Stimulated activated CD4-positive, alpha-beta T cell treated with anti-CD3 and anti-CD28 coated beads, Interleukin-12 subunit alpha, Interleukin-12 subunit beta, amount 100 ng/mL, for 24 hours (primary cell): ENCODE measurements at places on chromosomes 3 and 15.

- no peak for DNase-seq
These were observed 217.9 kb upstream of the MME start for GRCh38 chr3:154862265-154862664.

- no peak for DNase-seq
These were observed 5.3 kb downstream of the RAF1 start for GRCh38 chr3:12658593-12659058.

DNA sequence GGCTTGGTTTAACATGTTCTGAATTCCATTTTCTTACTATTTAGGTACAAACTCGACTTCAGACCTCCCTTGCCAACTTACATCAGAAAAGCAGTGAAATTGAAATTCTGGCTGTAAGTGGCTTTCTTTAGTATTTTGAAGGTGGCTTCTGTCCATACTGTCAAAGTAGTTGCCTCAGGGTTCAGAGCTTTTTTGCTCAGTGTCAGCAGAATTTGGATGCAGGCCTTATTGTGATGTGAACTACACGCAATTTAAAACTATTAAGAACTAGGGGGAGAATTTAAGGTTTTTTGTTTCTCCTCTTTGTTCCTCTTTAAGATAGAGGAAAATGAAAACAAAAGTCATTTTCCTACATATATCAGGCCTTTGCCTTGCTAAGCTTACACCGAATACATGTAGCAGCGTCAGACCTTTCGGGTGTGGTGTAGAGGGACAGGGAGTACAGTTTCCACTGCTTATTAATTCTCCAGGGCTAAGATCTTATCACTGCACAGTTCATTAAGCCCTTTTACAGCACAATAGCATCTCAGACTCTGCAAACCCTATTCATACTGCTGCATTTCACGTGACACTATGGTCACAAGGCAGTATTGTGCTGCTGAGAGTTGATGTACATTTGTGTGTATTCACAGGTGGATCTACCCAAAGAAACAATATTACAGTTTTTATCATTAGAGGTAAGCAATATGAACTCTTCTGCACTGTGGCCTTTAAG, 6.7 kb downstream of the SRP14 start:
- no peak for DNase-seq

DNA sequence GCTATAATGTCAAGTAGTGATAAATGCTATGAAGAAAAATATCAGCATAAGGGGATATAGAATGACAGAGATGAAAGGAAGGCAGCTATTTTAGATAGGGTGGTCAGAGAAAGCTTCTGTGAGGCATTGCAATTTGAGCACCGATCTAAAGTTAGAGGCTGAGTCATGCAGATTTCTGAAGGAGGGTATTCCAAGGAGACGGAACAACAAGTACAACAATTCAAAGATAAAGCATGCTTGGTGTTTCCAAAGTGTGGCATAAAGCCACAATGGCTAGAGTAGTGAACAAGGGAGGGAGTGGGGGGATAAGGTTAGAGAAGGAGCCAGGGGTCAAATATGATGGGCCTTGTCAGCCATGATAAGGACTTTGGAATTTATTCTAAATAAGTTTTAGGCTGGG, 71.9 kb downstream of the PFN2 start:
- no peak for DNase-seq

DNA sequence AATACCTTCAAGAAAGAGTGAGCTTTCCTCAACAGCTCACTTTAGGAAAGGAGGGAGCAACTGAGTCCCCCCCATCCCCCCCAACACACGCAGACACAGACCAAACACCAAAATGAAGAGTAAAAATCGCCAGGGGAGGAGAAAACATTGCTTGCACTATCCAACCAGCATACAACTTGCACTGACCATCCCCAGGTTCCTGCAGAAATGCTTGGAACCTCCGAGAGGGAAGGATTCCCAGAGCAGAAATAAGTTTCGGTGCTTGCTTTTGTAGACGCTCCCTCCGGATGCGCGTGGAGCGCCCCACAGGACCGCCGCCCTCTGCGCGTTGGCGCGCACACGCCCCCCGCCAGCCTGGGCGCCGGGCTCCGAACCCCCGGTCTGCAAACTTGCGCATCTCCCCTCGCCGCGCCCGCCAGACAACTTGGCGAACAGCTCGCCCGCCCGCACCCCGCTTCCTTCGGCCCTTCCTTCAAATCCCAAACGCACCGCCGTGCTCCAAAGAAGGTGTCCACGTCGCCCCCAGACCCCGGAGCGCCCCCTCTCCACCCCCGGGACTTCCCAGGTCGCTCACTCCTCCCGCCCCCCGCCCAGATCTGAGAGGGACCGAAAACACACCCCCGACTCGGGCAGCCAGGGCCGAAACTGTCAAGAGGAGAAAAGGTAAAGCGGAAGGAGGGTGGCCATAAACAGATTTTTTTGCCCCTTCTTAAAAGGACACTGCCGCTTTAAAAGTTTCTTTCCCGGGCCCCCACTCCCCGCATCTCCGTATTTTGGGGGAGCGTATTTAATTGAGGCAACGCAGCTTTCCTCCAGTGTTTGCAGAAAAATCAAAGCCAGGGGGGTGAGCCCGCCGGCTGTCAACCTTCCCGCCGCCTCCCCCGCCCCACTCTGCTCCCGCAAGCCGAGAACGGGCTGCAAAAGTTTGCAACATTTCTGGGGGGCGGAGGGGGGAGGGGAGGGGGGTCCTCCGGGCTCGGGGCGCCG, 859 bp downstream of the RORA start:
- DNase-seq: no peak

DNA sequence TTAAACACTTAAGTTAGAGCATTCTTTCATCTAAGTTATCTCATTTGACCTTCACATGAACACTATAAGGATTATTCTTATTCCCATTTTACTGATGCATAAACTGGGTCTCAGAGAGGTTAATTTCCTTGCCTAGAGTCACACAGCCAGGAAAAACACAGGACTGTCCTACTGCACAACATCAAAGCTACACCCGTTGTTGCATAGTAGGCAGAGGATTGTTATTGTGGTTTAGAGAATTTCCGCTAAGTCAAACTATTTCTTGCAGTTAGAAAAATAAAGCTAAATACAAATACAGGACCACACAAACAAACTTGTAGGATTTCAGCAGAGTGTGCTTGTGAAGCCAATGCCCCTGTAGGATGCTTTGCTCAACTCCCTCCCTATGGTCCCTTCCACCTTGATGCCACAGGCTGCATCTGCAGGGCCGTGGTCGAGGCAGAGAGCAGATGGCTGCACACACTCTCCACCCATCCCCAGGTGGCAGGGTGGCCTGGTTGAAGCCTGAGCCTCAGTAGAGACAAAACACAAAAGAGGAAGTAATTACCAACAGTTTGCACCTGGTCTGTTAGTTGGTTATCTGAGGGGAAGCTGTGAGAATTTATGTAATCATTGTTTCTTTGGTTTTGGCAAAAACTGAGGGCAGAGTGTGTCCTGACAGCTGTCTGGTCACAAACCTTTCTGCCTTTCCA, 41.1 kb upstream of the SKOR1 start:
- DNase-seq: no peak

DNA sequence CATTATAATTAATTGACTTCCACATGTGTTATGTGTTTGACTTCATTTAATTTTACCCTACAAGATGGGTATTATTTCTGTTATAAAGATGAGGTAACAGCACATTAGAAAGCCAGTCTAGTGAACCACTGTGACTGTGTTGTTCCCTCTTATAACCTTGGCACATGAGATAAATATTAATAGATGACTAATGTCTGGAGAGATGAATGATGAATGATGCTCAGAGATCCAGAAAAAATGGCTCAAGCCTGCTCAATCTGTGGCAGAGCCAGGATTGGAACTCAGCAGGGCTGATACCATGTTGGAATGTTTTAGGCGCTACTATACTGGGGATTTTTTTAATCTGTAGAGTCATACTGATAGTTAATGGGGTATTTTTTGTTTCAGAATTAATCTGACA, 118.8 kb upstream of the PTX3 start:
- no peak for DNase-seq

DNA sequence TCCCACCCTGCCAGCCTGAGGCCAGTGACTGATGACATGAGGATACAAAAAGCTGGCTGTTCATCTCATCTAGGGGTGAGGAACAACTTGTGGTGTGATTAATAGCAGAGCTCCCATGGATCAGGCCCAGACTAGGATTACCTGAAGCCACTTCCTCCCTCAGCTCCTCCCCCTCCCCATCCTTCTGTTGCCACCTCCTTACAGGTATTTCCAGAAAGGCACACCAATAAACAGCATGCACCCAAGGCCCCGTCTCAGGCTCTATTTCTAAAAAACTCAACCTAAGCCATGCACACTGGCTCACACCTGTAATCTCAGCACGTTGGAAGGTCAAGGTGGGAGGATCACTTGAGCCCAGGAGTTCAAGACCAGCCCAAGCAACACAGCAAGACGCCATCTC, 54.1 kb downstream of the SRGAP3 start:
- no peak for DNase-seq

- DNase-seq: no peak
These were observed 1.2 kb downstream of the IFT122 start for GRCh38 chr3:129441215-129441614.

DNA sequence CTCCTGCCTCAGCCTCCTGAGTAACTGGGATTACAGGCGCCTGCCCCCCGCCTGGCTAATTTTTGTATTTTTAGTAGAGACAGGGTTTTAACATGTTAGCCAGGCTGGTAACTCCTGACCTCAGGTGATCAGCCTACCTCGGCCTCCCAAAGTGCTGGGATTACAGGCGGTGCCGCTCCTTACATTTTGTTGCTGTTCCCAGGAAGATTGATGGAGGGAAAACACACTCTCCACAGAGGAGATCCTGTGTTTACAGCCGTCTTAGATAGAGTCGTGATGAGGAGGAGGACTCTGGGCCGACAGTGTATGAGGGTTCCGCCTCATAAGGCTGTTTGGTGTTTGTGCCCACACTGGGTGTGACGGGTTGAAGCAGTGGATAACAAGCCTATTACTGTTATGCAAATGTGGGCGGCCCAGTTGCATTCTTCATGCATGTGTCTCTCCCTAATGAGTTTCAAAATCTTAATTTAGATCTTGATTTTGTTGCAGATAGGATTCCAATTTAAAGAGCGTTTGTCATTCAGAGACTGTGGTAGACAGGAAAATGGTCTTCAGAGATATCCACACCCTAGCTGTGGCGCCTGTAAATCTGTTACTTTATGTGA, 60.0 kb downstream of the APBA2 start:
- no peak for DNase-seq

GRCh38 chr15:58889363-58889762, 44.1 kb downstream of the SLTM start:
- DNase-seq: no peak

DNA sequence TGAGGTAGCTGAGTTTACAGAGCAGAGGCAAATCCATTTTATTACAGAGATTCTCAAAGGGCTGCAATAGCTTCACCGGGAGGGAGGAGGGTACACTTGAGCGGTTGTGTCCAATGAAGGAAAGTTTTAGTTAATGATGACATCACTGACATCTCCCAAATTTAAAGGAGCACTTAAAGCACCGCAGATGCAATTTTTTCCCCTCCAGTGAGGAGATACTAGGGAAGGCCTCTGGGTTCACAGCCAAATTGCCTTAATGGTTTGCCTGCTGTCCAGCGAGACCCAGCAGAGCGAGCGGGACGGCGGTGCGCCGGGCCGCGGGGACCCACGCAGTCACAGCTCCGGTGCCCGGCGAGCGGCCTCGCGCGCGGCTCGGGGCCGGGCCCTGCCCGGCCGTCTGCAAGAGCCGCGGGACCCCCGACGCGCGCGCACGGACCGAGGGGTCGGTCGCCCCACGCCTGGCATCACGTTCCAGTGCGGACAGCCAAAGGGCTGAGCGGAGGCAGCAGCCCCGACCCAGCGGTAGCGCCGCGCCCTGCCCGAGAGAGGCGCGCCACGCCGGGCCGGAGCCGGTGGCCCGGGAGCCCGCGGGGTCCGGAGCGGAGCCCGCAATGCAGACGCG, 160.5 kb upstream of the CHRNA7 start:
- no peak for DNase-seq
